ENCODE measurements at places on chromosomes 1 and 21. TPM values are rescaled to one million over a fixed set of nuclear protein-coding genes. Genes with fewer than 3 reads are reported as not detected.
A peak's percentile ranks its signal among the peaks of the same experiment; 100 is the strongest.

- DNase-seq = no peak
Observed at GRCh38 chr1:115712911-115713609, 55.5 kb downstream of the CASQ2 start.

DNA sequence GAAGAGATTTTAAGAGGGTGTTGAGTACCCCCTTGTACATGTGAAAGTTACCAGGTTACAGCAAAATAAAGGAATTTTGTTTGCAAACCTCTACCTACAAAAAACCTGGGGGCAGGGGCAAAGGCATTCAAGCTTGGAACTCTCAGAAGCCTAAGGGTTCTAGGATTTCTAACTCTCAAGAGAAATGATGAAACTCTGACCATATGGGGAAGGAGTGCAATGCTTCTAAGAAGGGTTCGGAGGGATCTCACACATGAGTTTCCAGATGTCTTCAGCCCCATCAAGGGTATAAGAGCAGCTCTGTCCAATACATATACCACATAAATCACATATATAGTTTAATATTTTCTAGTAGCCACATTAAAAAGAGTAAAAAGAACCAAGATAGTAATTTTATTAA, 7.3 kb upstream of the FCGR2A start:
- DNase-seq = no peak

DNA sequence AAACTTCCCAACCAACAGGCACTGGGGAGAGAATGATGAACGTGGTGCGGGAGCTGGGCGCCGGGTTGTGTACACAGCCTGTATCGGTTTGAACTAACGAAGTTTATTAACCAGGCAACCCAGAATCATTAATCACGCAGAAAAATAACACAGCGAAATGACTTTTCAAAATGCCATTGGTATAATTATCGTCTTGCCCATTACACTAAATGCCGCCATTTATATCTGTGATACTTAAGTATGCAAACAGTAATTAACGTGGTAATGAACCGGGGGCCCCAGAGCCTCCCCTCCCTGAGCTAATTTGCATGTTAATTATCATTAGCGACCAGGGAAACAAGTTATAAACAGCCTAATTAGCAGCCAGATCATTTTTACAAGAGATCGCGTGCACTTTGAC, 5.1 kb upstream of the TTC34 start:
- DNase-seq = no peak

DNA sequence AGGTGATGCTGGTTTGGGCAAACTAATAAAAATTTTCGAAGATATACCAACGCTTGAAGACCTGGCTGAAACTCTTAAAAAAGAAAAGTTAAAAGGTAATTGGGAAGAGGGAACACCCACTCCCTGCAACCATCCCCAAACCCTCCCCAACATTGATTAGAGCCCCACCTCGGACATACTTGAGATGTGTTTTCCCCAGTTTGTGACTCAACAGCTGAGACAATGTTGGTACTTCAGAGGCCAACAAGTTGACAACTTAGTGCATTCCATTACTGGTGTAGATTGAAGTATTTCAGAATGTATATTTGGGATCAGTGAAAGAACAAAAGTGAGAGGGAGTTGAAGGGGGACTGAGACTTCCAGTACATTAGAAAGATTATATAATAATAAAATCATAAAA, 5.1 kb downstream of the IFI16 start:
- no peak for DNase-seq

GRCh38 chr1:185926588-185926987, 192.4 kb downstream of the HMCN1 start:
- DNase-seq = no peak

GRCh38 chr1:183734543-183735036, 70.3 kb upstream of the RGL1 start:
- no peak for DNase-seq

DNA sequence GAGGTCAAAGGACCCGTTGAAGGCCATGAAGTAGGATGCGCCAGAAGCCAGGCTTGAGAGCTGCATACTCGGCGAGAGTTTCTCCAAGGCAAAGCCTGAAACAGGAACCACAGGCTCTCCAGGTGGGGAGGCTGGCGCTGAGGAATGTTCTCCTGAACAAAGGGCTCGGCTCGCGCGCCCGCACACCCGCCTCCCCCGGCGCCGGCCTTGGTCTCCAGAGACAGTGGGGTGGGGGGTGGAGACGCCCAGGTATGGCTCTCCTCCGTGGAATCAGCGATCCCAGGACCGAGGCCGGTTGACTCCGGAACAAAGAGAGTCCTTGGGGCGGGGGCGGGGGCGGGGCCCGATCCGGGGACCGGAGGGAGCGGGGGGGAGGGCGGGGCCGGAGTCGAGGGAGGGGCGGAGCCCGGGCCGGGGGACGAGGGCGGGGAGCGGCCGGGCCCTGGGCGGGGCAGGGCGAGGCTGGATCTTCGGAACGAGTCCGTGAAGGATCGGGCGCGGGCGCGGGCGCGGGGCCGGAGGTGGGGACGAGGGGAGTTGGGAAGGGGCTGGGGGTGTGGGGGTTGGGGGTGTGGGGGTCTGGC, 85.0 kb downstream of the NKAIN1 start:
- peak; percentile 89 for DNase-seq

Gene SAMD13
- total RNA-seq = 0.46 TPM

DNA sequence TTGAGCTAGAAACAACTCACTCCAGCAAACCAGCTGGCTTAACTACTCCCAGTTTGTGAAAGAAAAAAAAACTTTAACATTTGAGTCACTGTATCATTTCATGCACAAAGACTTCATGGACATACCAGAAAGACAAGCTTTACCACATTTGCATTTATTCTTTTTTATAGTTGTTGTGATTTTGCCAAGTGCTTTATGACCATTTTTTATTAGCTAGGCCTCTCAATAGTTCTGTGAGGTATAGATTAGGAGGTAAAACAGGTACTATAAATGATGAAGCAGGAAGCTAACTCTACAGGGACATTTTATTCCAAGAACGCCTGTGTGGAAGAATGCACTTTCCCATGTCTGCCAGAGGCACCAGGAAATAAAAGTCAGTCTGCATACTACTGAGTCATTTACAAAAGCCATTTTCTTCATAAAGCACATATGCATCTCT, 8.2 kb upstream of the DENND1B start:
- peak; percentile 74 for DNase-seq

GRCh38 chr21:43317959-43318358, 109.0 kb downstream of the SIK1 start:
- DNase-seq = no peak

DNA sequence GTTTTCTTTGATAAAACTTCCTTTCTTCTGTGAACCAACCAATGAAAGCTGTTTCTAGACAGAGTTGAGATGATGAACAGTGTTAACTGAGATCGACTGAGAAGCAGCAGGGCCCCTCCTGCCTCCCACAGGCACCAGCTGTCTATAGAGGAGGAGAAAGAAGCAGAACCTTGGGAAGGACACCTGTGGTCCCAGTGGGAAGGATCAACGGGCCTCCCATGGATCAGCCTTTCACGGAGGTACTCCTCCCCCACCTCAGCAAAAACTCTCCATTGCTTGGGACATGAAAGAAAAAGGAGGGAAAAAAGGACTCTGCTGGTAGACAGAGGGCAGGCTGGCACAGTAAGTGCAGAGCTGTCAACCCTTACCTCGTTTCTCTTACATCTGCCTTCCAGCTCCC, 40.5 kb downstream of the PLPPR5 start:
- DNase-seq = no peak

DNA sequence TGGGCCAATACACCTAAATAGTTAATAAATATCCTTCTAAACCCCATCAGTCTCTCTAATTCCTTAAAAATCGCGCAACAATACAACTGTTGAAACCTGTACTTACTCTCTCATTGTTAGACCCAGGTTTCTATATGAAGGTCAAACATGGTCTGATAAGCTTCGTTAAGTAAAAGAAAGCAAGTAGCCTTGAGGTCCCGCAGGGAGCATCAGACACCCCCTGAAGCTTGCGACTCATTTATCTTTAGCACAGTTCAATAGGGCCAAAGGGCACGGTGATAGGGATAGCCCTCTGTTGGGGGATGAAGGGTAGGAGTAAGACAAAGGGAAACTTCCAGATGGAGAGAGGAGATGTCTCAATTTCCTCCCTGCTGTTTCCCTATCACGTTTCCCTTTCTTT, 27.3 kb upstream of the THEM4 start:
- no peak for DNase-seq

DNA sequence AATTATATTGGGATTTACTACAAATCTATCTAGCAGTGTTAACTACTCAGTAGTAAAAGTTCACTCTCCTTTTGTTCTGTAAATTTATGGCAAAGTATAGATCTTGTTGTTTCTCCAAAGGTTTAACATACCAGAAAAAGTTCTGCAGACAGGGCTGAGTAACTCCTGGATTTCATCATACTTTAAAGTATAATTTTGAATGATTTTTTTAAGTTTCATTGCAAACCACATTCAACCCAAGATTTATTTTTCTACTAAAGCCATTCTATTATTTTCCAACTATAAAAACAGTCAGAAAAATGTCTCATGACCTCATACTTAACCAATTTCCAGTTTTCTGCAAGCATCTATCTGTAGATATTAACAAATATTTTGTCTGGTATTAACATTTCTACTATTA, 585.8 kb upstream of the ZRANB2 start:
- DNase-seq = no peak

Gene KCNK2
- 0.31 TPM for total RNA-seq

GRCh38 chr1:185444676-185445075, 127.6 kb upstream of the IVNS1ABP start:
- DNase-seq = no peak

Gene SLC27A3
- 10.3 TPM for total RNA-seq

Gene GABRD
- total RNA-seq = not detected

- no peak for DNase-seq
Observed at GRCh38 chr1:205802060-205802459, 10.9 kb downstream of the SLC41A1 start.

DNA sequence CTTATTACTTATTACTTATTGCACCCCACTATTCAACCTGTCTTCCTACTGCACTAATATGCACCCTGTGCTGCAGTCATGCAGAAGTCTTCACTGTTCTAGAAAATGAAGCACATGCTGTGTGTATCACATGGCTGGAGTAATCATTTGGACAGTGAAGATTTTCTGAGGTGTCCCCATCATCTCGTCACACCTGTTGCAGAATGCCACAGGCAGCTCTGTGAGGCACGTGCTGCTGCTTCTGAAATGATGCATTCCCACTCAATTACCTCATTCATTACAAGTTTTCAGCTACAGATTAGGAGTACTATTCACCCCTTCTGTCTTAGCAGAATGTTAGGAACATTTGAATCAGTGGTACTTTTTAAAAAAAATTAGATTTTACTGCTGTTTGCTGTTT, 325.7 kb upstream of the ST6GALNAC5 start:
- no peak for DNase-seq

DNA sequence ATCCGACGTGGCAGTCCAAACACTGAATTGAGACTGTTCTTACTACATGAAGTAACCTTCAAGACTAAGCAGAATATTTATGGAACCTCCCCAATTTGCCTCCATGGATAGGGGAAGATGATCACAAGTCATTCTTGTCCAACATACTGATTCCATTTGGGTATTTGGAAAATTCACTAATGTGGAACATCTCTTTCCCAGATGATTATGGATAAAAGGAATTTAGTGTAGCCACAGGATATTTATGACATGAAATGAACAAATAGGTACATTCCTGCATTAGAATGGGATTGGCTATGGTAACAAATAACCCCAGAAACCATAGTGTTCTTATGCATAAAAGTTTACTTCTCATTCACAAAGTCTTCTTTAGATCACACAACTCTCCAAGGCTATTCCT, 40.2 kb upstream of the SGIP1 start:
- DNase-seq = peak; percentile 23

- DNase-seq = no peak
Observed at GRCh38 chr21:42732033-42732410, 78.6 kb downstream of the PDE9A start.

DNA sequence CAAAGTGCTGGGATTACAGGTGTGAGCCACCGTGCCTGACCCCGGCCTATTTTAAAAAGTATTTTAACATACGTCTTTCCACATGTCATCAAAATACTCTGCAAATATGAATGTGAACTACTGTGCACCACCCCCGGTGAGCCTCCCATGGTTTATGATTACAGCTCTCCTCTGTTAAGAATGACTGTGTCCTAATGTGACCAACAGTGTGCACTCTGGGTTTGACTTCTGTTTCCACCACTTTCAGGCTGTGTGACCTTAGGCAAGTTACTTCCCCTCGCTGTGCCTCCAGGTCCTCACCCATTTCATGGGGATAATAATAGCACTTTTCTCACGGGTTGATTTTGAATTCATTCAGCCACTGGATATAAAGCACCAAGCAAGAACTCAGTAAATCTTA, 14.7 kb downstream of the AMPD2 start:
- DNase-seq = no peak

Gene RAB3B
- 17.9 TPM for total RNA-seq

DNA sequence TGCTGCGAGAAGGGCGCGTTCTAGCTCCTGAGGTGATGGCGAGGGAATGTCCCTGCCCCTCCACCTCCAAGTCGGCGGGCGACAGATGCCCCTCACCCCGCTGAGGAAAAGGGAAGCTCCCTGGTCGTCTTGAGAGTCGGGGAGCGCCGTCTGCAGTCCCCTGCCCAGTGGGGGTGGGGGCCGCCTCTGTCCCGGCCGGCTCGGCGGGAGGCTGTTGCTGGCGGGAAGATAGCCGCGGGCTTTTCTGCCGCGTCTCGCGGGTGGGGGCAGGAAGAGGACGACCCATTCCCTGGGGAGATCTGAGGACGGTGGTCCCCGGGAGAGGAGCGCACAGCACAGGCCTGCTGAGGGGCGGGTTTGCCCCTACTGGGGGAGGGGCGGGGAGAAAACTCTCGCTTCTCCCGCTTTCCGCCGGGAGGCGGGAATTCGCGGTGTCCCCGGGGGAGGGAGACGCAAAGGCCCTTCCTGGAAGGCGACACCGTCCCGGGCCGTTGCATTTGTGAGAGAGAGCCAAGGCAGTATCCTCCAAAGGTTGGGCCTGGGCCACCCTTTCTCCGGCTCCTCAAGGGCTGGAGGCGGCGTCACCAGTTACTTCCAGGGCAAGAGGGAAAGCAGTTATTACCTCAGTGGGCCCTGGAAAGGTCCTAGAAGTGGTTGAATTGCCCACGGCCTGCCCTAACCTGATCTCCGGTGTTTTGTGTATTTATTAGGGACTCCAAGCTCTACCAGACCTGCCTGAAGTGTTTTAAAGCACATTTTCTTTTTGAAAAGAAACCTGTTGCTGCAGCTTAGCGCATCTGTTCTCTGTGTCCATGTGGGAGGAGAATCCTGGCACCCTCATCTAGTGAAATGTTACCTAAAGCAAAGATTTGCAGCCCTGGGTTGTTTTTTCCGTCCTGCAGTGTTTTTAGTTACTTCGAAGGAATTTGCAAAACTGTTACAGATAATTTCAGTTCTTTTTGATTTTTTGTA, 648 bp downstream of the S100PBP start:
- DNase-seq = peak; percentile 42

Gene ELAVL4
- total RNA-seq = not detected

Data from foreskin keratinocyte (primary cell).